Stimulated activated CD8-positive, alpha-beta memory T cell treated with anti-CD3 and anti-CD28 coated beads, Interleukin-15, amount 100 ng/mL, for 4 hours (primary cell): ENCODE measurements at places on chromosomes 16 and 17.

- no peak for DNase-seq
Observed at GRCh38 chr17:48640858-48641180, 14.7 kb upstream of the HOXB9 start.

- no peak for DNase-seq
Observed at GRCh38 chr16:85348911-85349334, 236.7 kb upstream of the CIBAR2 start.

DNA sequence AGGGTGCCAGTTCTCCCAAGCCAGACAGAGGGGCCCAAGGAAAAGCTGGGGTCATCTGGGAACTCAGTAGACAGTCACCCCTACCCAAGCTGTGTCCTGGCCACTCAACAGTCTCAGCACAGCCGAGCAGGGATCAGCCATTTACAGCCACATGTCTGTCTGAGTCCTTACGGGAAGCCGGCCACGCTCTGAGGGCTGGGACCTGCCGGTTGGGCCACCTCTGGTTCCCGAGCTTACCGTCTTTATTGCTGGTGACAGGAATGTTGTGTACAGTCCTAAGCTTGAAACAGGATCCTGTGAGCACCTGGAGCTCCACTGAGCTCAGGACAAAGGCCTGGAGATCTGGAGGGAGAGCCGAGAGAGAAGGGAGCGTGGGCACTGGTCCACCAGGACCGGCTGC is 59.8 kb downstream of the TIMM22 start:
- no peak for DNase-seq

DNA sequence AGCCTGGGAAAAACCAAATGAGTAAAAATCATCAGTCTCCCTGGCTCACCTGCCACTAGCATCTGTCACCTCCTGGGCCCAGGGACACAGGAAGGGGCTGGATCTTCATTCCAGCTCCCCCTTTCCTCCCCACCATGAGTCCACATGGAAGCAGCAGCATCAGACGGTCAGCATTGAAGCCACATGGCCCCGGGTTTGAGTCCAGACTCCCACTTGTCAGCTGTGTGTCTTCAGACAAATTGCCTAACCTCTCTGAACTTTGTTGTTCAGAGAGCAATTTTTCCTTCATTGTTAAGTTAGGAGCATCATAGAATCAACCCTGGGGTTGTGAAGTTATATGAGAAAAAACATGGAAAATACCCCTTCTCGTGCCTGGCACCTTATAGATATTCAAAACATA is 10.7 kb downstream of the CACNG4 start:
- no peak for DNase-seq

DNA sequence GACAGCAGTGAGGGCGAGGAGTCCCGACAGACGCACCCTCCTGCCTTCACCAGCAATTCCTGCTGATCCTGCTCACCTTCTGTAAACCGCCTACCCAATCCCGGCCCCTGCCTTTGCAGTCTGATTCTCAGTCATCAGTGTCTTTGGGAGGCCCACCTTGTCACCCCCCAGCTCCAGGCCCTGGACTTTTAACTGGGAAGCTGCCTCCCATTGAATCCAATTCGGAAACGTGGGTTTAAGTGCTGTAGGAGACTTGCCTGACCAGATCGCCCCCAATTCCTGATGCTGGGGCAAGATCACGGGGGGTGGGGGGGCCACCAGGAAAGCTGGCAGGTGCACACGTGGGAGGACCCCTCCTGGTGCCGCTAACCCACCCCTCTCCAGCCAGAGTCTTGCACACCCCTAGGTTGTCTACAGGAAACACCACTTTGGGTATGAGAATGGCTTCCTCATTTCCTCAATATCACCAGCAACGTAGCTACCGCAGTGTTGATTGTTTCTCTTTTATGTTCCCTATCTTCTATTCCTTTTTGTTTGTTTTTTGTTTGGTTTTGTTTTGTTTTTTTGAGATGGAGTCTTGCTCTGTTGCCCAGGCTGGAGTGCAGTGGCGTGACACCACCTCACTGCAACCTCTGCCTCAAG is 46.6 kb upstream of the CMIP start:
- no peak for DNase-seq

GRCh38 chr16:69820926-69821541 is 58.9 kb downstream of the WWP2 start:
- DNase-seq, result no peak

- no peak for DNase-seq
Observed at GRCh38 chr17:41620583-41621434, 3.6 kb downstream of the KRT17 start.

GRCh38 chr16:28878083-28878926 is at the start of gene ATP2A1:
ATP2A1 (plus strand) TSS chr16:28878488; CDS start chr16:28878672, 184 bp downstream.
- no peak for DNase-seq

DNA sequence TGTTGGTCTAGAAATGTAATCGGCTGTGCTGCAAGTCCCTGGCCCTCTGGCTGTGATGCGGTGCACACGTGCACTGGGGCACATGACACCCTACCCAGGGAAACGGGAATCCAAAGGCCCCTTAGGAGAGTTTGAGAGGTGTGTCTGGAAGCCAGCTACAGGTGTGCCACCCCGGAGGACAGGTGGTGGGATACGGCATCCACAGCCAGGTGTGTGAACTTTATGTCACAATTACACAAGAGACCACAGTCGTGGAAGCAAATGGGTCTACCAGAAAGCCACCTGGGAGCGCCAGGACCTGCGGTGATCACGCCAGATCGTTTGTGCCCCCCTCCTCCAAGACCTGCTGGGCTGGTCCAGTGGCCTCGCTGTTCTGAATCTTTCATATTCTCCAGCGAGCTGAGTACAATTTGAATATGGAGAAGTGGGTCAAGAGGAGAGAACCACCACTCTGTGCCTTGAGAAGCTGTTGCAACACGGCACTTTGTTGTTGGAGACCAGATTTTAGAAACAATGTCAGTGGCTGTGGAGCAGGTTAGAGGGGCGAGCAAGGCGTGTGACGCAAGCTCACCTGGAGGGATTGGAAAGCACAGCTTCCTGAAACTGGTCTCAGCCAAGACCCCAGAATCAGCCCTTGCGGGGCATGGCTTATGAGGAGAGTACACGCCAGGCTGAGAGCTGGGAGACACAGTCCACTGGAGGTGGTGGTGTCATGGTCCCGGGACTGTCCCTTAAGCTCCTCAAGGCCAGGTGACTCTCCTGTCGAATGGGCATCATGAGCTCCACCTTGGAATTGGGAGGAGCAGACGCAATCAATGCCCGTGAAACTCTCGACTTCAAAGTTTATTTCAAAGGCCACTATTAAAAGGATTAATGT is 37.4 kb downstream of the COX4I1 start:
- no peak for DNase-seq

DNA sequence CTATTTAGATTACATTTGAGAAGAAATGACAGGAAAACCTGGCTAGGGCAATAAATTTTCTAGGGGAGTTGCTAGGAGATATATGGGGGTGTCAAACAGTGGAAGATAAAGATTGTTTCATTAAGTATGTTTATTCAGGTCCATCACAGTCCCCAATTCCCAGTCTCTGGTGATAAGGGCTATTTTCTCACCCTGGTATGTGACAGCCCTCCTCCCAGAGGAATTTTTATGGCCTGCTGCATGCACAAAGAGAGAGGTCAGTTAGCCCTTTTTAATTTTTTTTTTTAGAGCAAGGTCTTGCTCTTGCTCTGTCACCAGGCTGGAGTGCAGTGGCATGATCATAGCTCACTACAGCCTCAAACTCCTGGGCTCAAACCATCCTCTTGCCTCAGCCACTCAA is 53.6 kb upstream of the ATF7IP2 start:
- no peak for DNase-seq

DNA sequence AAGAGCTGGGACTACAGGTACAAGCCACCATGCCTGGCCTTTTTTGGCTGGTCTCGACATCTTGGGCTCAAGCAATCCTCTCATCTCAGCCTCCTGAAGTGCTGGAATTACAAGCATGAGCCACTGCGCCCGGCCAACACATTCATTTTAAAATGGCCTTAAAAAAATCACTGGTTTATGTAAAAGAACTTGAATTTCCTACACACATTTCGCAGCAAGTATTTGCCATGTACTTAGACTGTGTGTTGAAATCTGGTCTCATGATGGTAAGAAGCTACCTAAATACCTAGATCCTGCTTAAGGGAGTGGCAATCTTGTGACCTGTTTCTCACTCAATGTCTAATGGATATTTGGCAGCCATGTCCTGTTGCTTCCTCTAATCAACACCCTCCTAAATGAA is 8.5 kb upstream of the CYTH1 start:
- DNase-seq, result no peak

DNA sequence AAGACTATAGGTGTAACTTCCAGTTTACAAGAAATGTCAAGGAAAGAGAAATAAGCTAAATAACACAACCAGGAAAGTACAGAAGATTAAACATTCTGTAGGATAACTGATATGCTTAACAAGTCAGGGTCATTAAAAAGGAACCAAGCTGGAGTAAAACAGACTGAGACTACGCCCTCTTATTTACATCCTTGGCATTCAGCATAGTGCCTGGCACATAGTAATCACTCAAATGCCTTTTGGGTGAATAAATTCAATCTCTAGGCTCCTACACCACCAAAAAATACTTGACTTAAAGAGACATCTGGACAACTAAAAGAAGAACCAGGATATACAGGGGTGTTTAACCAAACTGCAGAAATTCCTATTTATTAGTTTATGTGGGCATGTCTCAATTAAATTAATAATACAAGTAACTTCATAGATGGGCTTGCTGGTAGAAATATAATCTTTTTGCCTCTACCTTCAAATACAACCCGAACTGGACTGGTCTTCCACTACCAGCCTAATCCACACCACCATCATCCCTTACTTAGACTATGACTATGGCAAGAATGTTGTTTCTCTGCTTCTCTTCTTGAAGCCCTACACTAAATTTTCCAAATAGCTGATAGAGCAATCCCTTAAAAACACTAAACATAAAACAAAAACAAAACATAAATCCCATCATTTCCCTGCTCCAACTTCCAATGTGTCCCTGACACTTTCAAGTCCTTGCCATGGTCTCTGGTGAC is 47.7 kb upstream of the ULK2 start:
- DNase-seq, result no peak

DNA sequence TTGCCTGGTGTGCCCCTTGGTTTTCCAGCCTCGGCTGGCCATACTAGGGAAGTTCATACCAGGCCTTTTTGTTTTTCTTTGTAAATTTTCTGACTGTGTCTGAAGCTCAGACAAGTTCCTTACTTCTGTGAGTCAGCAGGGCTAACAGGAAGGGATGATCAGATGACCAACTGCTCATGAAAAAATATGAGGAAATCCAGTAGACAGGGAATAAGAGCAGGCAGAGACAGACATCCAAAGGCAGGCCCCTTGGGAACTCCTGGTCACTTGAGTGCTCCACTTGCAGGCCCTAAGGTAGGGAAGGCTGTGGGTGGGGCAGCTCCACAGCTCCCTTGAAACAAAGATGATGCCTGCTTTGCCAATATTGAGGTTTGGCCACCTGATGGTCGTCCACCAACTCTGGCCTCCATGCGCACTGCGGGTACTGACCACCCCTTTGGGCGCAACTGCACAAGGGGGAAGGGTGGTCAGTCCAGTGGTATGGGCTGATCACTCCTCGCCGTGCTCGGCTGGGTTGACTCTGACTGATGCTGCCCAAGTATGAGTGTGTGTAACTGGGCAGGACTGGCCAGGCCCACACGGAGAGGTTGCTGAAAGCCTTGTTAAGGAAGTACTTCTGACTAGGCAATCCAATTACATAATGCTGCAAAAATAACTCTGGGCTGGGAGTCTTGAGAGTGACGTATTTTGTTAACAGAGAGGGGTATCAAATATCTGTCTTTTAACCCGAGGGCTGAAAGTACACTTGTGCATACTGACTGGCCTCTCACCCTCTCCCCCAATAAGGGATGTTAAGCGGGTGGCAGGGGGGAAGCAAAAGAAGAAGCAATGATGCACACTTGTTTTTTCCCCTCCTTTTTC is 20.8 kb upstream of the ZFHX3 start:
- no peak for DNase-seq

GRCh38 chr16:10521681-10522274 is 58.6 kb downstream of the EMP2 start:
- no peak for DNase-seq

DNA sequence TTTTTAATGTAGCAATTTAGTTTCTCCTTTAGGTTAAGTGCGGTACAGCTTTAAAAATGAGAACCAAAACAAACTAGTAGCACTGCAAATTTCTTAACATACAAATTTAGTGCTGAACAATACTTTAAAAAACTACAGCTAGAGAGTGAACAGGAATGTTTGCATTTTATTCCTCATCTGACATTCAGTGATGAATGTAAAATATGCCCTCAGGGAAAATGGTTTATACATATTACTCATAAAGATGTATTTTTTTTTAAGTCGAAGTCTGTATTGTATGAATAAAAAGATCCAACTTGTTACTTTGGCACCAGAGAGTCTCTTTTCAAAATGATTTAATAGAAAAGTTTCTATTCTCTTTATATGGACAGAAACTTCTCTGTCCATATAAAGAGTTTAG is 96.8 kb downstream of the BRIP1 start:
- no peak for DNase-seq

DNA sequence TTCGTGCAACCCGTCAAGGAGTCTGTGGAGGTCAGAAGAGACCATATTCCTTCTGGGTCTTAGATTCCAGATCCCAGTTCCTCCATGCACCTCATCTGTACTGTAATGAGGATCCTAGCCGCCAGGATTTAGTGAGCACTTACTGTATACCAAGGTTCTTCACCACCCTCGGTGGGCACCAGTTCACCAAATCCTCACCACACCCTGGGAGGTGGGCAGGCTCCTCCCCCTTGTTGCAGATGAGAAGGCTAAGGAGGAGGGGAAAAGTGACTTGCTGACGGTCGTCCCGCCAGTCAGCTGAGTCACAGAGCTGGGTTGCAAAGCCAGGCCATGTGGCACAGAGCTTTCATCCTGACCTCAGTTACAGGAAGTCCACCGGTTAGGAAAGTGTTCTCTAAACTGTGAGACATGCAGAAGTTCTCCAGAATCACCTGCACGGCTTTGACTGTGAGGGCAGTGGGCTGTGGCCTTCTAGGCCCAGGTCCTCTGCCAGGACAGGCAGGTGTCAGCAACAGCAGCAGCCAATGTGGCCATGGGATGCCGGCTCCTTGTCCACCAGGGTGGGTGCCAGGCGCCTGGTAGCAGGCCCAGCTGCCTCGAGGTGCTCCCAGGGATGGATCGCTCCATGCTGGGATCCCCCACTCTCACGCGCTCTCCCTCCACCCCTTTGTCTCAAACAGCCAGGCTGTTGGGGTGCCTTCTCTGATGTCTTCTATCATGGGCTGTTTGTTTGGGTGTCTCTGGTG is 240.3 kb upstream of the GSE1 start:
- DNase-seq, result no peak

DNA sequence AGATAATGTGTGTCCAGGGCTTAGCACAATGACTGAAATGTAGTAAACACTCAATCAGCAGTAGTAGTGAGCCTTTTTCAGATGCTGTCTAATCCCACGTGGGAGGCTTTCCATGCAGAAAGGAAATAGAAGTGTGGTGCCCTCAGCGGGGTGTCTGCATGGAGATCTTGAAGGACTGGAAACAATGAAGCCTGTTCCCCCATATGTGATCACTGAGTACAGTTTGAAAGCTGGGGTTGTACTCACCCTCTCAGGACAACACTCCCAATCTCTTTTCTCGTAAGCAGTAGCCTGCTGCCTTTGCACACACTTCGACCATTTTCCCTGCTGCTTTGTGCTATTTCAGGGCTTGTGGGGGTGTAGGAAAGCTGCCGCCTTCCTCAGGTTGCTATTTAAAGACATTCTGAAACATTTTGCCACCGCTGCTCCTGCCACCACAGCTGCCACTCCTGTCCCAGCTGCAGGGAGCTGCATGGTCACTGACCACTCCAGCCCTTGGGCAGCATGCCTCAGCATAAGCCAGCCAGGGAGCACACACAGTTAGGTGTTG is 40.6 kb upstream of the HAS3 start:
- no peak for DNase-seq
